ENCODE measurements at places on chromosomes 2 and 18.
A peak's percentile ranks its signal among the peaks of the same experiment; 100 is the strongest.

DNA sequence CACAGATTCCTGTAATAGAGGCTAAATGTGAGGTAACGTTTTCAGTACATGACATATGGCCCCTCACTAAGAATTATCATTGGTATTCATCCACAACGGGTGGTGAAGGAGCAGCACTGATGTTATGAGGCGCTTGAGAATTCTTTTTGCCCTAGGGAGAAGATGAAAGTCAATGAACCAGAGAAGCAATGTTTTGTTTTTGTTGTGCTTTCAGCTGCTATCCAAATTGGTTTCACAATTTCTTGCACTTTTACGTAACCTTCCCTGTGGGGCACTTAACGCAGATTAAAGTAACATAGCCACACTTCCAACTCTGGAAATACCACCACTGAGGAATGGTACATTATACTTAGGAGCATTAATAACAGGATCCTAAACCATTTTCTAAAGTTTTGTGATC lies 13.3 kb upstream of the CCDC85A start:
- ATAC-seq: no peak

- no peak for ATAC-seq
Observed at GRCh38 chr18:63603772-63604171, 16.6 kb downstream of the SERPINB13 start.

DNA sequence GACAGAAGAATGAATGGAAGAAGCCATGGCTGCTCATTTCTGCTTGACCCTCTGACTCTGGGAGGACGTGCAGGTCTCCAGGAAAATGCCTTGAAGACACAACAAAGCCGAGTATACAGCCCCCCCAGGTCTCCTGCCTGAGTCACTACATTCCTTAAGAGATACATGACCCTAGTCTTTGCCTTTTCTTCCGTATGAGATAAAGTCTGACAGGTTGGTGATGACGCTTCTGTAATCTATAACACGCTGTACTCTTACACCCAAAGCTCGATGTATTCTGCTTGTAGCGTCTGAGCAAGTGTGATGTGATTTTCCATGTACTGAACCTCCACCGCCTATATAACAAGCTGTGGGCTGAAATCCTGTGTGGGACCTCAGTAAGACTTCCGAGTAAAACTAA lies 77.3 kb downstream of the KCTD1 start:
- no peak for ATAC-seq

- no peak for ATAC-seq
Observed at GRCh38 chr18:42341423-42341822, 386.4 kb downstream of the PIK3C3 start.

DNA sequence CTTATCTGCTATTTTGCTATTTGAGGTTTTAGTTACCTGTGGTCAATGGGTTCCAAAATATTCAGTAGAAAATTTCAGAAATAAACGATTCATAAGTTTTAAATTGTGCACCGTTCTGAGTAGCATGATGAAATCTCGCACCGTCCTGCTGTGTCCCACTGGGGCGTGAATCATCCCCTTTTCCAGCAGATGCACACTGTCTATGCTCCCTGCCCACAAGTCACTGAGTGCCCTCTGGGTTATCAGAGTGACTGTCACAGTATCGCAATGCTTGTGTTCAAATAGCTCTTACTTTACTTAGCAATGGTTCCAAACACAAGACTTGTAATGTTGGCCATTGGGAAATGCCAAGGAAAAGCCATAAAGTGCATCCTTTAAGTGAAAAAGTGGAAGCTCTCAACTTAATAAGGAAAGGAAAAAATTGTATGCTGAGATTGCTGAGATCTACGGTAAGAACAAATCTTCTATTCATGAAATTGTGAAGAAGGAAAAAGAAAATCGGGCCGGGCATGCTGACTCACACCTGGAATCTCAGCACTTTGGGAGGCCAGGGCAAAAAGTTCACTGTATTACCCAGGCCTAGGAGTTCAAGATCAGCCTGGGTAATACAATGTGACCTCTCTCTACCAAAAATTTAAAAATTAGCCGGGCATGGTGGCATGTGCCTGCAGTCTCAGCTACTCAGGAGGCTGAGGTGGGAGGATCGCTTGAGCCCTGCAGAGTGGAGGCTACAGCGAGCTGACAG lies 13.3 kb downstream of the COL4A3 start:
- ATAC-seq: no peak

DNA sequence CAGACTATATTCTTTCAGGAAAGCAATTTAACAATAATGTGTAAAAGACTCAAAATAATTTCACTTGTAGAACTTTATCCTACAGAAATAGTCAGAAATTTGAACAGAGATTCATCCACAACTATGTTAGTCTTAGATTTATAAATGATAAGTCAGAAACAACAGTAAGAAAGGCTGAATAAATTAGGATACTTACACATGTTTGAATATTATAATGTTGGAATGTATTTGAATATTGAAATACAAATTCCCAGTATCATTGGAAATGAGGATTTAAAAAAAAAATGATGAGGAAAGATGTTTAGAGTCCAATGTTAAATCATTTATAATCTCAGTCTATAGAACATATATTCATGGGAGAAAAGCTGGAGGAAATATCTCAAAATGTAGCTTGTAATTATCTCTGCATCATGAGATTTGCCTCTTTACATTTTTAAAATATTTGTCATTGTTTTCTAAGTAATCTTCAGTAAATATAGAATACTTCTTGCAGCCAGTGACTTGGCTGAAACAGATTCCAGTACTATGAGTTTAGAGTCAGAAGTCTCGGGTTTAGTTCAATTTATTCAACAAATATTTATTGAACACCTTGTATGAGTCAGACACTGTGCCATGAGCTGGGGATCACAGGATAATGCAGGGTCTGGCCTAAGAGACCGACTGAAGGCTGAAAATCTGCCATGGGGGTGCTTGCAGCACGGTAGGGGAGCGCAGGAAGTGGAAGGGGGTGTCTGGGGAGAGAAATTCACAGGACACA lies 32.3 kb downstream of the CXCR4 start:
- no peak for ATAC-seq

DNA sequence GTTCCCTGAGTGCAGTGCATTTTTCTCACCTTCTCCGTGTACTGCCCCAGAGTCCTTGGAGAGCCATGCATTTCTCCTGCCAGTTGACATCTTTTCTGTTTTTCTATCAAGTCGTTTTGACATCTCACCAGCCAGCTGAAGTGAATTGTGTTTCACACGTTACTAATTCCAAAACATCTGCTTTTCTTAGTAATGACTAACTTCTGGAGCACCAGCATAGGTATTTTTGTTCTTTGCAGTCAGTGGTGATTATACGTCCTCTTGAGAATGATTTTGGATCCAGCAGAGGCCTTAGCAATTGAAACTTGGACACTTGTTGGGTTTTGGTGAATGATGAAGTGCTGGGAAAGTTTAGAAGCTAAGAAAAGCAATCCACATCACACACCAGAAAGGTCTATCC lies 112.5 kb downstream of the PIK3C3 start:
- ATAC-seq: no peak

DNA sequence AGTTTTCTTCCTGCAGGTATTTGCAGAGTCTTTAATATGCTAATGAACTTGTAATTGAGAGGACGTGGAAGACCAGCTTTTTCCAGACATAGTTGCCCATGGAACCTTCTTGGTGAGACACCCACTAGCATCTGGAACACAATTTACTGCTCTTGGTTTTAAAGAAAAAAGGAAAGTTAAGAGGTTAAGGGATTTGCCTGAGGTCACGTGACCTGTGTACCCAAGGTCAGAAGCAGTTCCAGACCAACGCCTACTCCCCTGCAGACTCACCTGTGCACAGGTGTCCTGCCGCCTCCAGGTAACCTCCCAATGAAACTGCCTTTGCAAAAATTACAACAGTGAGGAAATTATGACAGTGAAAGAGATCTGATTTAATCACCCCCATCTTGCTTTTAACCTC lies 172.7 kb downstream of the ANAPC1 start:
- no peak for ATAC-seq

- no peak for ATAC-seq
Observed at GRCh38 chr2:71714601-71715240, 261.4 kb downstream of the DYSF start.

DNA sequence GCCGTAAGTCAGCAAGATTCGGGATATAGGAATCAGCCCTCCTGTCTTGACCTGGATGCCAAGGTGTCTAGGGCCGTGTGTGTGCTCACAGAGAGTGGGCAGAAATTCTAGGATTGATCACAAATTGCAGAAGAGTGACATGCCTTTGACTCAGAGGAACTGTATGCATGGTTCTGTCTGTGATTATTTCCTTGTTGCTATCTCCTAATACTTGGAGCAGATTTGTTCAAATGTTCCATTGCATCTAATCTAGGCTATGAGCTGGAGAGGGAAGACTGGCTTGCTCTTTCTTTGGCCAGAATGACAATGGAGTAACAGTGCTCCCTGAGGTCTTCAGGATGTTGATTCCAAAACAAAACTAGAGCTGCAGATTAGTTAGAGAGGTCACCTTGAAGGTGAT lies 115.0 kb downstream of the EN1 start:
- ATAC-seq: no peak

DNA sequence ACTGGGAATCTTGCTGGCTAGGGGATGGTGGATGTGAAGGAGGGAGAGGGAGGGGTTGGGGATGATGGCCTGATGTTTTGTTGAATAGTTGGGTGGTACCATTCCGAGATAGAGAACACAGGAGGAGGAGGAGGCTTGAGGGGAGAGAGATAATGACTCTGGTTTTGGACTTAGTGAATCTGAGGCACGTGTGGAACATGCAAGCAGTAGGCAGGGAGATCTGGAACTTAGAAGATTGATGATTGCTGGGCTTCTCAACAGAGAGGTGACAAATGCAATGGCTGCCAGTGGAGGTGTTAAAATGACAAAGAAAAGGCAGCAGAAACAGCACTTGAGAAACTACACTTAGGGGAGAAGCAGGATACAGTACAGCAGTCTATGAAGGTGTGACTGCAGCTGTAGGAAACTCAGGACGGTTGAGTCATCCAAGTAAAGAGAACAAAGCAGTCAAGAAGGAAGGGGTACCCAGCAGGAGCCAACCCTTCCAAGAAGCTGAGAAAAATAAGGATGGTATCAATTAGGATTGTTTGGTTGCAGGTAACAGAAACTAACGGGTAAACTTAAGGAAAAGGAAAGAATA lies 221.4 kb upstream of the FBXO11 start:
- no peak for ATAC-seq

DNA sequence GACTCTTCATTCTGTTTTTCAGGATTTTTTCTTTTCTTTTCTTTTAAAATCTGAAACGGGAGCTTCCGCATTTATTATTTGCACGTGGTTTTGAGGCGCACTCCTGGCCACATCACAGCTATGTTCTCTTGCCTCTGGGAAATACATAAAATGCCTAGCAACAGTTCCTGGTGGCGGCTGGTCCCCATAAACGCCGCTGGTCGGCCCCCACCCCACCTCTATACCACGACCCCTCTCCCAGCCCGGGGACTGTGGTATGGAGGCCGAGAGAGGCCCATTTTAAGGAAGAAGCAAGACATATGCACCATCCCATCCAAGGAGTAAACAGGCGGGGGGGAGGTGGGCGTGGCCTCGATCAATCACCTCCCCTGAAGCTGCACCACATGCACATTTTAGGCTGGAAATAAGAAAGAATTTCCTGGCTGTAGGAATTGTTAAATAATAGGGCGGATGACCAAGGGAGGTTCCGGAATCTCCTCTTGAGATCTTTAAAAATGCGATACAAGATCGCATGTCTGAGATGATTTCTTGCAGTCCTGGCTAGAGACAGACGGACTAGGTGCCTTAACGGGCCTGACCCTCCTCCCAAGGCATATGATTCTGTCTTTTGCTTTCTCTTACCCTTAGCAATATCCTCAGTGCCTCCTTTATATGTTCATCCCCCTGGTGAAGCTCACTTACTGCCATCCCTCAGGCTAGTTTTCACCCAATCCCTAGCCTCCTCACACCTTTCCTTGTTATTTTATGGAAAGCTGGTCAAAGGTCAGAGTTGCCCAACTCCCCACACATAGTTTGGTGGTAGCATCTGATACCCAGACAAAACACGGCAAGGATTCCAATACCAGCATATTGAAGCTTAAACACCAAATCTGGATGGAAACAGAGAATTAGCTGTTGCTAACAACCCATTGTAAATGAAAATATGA lies 82.4 kb downstream of the BCL2 start:
- no peak for ATAC-seq

DNA sequence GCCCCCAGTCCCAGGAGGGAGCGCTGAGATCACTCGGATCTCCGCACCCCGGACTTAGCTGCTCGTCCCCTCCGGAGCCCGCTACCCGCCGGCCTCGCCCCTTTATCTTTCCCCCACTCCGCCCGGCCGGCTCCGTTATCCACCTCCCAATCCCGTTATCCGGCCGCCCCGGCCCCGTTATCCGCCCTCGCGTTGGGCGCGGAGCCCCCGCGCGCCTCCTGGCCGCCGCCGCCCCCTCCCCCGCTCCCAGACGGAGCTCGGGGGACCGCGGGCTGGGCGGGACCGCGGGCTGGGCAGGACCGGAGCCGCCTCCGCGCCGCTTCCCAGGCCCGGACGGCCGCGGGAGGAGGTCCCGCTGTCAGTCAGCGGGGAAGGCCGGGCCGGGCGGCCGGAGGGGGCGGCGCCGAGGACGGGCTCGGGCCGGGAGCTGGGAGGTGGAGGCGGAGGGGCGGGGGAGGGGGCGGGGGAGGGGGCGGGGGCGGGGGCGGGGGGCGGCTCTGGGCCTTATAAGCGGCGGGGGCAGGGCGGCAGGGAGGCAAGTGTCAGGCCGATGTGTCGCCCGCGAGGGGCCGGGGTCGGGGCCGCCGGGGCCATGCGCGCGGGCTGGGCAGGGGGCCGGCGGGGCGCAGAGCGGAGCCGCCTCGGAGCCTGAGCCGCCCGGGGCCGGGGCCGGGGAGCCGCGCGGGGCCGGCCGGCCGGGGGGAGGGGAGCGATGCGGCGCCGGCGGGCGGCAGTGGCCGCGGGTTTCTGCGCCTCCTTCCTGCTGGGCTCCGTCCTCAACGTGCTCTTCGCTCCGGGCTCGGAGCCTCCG lies at the start of gene PKDCC:
Gene PKDCC (plus strand): TSS at position 534 of the 811 bp plus-strand sequence. CDS start 179 bp downstream, at position 713.
- ATAC-seq: peak; percentile 17

DNA sequence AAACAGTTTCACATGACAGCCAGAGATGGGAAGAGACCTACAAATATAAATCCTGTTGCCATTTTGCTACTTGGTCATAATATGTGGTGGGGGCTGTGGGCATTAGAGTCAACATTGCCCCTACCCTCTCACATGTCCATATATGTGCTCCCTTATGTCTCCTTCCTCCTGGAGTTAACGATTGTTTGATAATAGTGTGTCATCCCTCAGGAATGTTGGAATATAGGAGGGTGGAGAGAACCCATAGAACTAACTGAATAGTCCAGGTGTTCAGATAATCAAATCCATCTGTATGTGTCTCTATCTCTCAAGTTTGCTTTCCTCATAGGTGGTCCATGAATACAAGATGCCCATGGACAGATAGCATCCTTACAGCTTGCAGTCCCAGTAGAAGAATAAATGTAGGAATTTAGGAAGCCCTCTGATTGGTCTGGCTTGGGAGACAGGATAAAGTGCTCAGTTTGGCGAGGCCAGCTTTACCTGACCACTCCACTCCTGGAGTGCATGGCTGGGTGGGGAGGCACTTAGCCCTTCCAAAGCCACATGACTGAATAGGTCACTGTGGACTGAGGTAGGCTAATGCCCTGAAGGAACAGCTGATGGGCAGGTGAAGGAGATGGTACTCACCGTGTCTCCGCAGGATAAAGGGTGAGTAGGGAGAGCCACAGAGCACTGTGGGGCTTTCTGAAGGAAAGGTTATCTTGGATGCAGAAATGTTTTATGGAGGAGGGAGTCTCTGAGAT lies 166.9 kb downstream of the CDCA7 start:
- no peak for ATAC-seq

All from activated CD4-positive, CD25-positive, alpha-beta regulatory T cell treated with anti-CD3 and anti-CD28 coated beads, Interleukin-2, amount 50 U/mL, for 24 hours (primary cell).